Placental pericyte (primary cell): ENCODE measurements at places on chromosomes 2 and 18. TPM values are rescaled to one million over a fixed set of nuclear protein-coding genes. Genes with fewer than 3 reads are reported as not detected.

Gene PAX8
- total RNA-seq = 2.9 and 3.1 TPM in 2 replicates

Gene SCN2A
- total RNA-seq = under 0.01 and 1.7 TPM in 2 replicates

Gene OTOF
- 0.14 TPM in 1 of 2 replicates, not detected in the other for total RNA-seq

Gene OTOS
- total RNA-seq = not detected in 2 replicates

Gene AMER3
- not detected in 2 replicates for total RNA-seq

Gene BCS1L
- total RNA-seq = 17.9 and 39.8 TPM in 2 replicates
